ENCODE measurements at places on chromosomes 7 and 10.
A peak's percentile ranks its signal among the peaks of the same experiment; 100 is the strongest.

DNA sequence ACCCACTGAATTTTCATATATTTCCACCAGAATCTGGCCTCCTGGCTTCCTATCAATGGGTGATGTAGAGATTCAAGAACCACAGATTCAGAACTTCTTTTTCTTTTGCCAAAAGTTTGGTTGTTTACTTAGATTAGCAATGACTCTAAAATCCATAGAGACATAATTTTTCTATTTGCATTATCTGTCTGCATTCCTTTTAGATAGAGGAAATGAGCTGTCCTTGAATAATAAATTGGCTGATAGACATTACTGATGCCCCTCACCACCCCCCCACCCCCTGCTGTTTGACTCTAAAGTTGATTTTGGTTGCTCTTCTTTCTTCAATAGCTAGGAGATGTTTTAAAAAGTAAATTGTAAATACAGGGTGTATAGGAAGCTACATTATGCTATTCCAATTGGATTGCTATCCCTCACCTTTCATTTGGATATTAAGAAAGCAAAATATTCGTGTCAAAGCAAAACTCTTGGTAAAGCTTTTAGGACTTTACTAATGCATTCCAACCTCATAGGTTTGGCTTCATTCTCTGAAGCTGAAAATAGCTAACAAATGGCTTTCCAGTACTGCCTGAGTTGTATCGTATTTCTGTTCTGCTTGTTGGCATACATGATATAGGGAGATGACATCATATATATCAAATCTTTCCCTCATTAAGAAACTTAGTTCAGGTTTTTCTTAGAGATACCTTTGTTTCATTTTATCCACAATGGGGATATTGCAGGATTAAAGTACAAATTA, 606.0 kb downstream of the ARL4A start:
- no peak overlapping the region for H3K4me3 ChIP-seq
- no peaks in the 10 kb centered on the region for H3K4me1 ChIP-seq
- H3K27ac ChIP-seq = no peak overlapping the region
- H3K36me3 ChIP-seq = no peaks in the 10 kb centered on the region
- H3K27me3 ChIP-seq = no peaks in the 10 kb centered on the region

DNA sequence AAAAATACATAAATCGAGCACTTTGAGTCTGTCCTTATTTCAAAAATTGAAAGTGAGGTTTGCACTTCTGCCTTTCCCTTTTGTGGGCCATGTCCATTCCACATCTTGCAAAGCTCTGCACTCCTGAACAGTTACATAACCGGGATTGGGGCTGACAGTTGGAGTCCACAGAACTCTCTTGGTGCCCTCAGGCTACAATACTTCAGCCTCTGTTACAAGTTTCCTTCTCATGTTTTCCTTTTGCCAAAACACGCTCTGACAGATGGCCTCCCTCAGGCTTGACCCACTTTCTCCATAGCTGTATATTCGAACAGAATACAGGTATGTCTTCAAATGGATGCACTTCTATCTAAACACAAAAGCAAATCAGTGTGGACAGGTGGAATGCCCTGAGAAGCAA, 335.9 kb downstream of the WDR37 start:
- H3K36me3 ChIP-seq = no peaks in the 10 kb centered on the region
- H3K4me3 ChIP-seq = no peak overlapping the region
- no peak overlapping the region for H3K27ac ChIP-seq

GRCh38 chr7:51031791-51032515, 249.3 kb upstream of the GRB10 start:
- H3K4me1 ChIP-seq = no peaks in the 10 kb centered on the region
- H3K27me3 ChIP-seq = no peaks in the 10 kb centered on the region
- no peak overlapping the region for H3K27ac ChIP-seq

GRCh38 chr7:97430006-97430405, 301.9 kb upstream of the TAC1 start:
- H3K36me3 ChIP-seq = no peaks in the 10 kb centered on the region
- no peaks in the 10 kb centered on the region for H3K4me1 ChIP-seq
- H3K27me3 ChIP-seq = no peaks in the 10 kb centered on the region
- H3K4me3 ChIP-seq = no peak overlapping the region

- H3K27me3 ChIP-seq = no peaks in the 10 kb centered on the region
- no peak overlapping the region for H3K4me3 ChIP-seq
- H3K4me1 ChIP-seq = no peaks in the 10 kb centered on the region
- H3K27ac ChIP-seq = no peak overlapping the region
Observed at GRCh38 chr7:88111954-88112471, 107.8 kb downstream of the SRI start.

GRCh38 chr7:135991322-135991721, 14.2 kb upstream of the MTPN start:
- DNase-seq = no peak
- no peak overlapping the region for H3K27ac ChIP-seq
- no peak overlapping the region for H3K4me3 ChIP-seq
- no peaks in the 10 kb centered on the region for H3K36me3 ChIP-seq

- no peak for DNase-seq
- H3K36me3 ChIP-seq = peaks cover 10% of the 10 kb centered on the region
- peaks cover 45% of the 10 kb centered on the region for H3K4me1 ChIP-seq
- no peak overlapping the region for H3K4me3 ChIP-seq
Observed at GRCh38 chr7:28137463-28137862, 43.1 kb downstream of the JAZF1 start.

GRCh38 chr7:21620054-21620453, 77.2 kb downstream of the DNAH11 start:
- no peaks in the 10 kb centered on the region for H3K36me3 ChIP-seq
- no peak overlapping the region for H3K27ac ChIP-seq
- no peaks in the 10 kb centered on the region for H3K4me1 ChIP-seq
- no peaks in the 10 kb centered on the region for H3K27me3 ChIP-seq
- no peak overlapping the region for H3K4me3 ChIP-seq

- H3K36me3 ChIP-seq = no peaks in the 10 kb centered on the region
- peaks cover 62% of the 10 kb centered on the region for H3K4me1 ChIP-seq
- peak overlapping the region; percentile 66 for H3K4me3 ChIP-seq
- no peaks in the 10 kb centered on the region for H3K27me3 ChIP-seq
- peak; percentile 71 for DNase-seq
Observed at GRCh38 chr10:69065406-69066361, 22.2 kb upstream of the SRGN start.

- no peak overlapping the region for H3K4me3 ChIP-seq
- no peaks in the 10 kb centered on the region for H3K36me3 ChIP-seq
- H3K27me3 ChIP-seq = no peaks in the 10 kb centered on the region
- no peak overlapping the region for H3K27ac ChIP-seq
- no peak for DNase-seq
Observed at GRCh38 chr7:11612737-11613136, 219.3 kb downstream of the THSD7A start.

GRCh38 chr10:130017631-130018022, 53.6 kb upstream of the EBF3 start:
- H3K36me3 ChIP-seq = no peaks in the 10 kb centered on the region
- DNase-seq = no peak
- no peak overlapping the region for H3K4me3 ChIP-seq
- H3K4me1 ChIP-seq = no peaks in the 10 kb centered on the region
- no peaks in the 10 kb centered on the region for H3K27me3 ChIP-seq

- no peaks in the 10 kb centered on the region for H3K36me3 ChIP-seq
- H3K4me1 ChIP-seq = peaks cover 59% of the 10 kb centered on the region
- no peak for DNase-seq
- peaks cover 75% of the 10 kb centered on the region for H3K27me3 ChIP-seq
- H3K4me3 ChIP-seq = no peak overlapping the region
Observed at GRCh38 chr10:123146013-123146893, 1.7 kb upstream of the HMX2 start.

- H3K27ac ChIP-seq = peak overlapping the region; percentile 100
- H3K36me3 ChIP-seq = peaks cover 17% of the 10 kb centered on the region
- H3K27me3 ChIP-seq = no peaks in the 10 kb centered on the region
- peak overlapping the region; percentile 100 for H3K4me3 ChIP-seq
Observed at GRCh38 chr7:129053938-129054437, 923 bp downstream of the TNPO3 start.

- H3K4me3 ChIP-seq = no peak overlapping the region
- H3K27ac ChIP-seq = no peak overlapping the region
- DNase-seq = no peak
- H3K36me3 ChIP-seq = no peaks in the 10 kb centered on the region
- H3K27me3 ChIP-seq = no peaks in the 10 kb centered on the region
Observed at GRCh38 chr7:13153266-13153665, 465.8 kb downstream of the ARL4A start.
